HS-5 (cell line): ENCODE measurements at places on chromosomes 3 and 15.

DNA sequence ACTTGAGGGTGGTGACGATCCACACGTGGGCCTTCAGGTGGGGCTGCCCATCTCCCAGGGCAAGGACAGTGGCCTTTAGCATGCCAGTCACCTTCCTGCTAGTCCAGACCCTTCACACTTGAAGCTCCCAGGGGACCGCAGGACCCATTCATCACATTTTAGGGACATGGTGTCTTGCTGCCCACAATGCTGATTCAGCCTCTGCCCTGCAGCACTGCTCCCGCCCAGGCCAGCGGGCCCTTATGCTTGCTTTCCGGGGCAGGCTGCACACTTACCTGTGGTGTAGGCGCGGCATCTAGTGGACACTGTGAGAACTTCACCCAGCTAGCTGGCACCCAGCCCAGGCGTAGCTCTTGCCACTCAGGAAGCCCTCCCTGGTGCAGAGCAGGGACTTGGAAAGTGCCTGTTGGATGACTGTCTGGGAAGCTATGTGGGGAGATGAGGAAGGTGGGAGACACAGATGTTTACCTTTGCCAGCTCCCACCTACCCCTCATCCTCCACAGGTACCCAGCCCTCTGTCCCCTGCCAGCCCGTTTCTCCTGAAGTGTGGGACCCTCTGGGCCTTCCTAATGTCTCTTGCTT, 26.3 kb upstream of the NR2C2 start:
- DNase-seq = peak; percentile 63

- no peak for DNase-seq
Observed at GRCh38 chr3:98583766-98584165, 9.6 kb downstream of the CPOX start.

- no peak for DNase-seq
Observed at GRCh38 chr3:72682936-72683452, 165.3 kb downstream of the SHQ1 start.

GRCh38 chr3:13526626-13526949, 22.3 kb upstream of the FBLN2 start:
- no peak for DNase-seq

GRCh38 chr3:12557473-12558100, 700 bp downstream of the MKRN2 start:
- no peak for DNase-seq

GRCh38 chr3:38553071-38553470, 56.9 kb downstream of the EXOG start:
- DNase-seq = no peak

- DNase-seq = no peak
Observed at GRCh38 chr3:81043009-81043408, 718.4 kb downstream of the GBE1 start.

DNA sequence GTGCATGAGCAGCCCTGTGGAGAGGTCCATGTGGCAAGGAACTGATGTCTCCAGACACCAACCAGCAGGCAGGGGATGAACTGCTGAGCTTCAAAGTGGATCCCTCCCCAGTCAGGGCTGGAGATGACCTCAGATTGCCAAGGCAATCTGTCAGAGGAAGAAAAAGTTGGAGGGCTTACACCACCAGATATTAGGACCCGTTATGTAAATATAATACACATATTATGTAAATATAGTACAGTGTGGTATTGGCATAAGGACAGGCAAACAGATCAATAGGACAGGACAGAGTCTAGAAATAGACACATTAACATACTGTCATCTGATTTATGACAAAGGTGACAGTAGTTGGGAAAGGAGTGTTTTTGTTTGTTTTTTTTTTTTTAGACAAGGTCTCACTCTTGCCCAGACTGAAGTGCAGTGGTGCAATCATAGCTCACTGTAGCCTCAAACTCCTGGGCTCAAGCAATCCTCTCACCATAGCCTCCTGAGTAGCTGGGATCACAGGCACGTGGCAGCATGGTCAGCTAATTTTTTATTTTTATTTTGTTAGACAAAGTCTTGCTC, 18.0 kb upstream of the RAB7A start:
- DNase-seq = no peak

- no peak for DNase-seq
Observed at GRCh38 chr3:132978464-132978863, 59.7 kb upstream of the TMEM108 start.

DNA sequence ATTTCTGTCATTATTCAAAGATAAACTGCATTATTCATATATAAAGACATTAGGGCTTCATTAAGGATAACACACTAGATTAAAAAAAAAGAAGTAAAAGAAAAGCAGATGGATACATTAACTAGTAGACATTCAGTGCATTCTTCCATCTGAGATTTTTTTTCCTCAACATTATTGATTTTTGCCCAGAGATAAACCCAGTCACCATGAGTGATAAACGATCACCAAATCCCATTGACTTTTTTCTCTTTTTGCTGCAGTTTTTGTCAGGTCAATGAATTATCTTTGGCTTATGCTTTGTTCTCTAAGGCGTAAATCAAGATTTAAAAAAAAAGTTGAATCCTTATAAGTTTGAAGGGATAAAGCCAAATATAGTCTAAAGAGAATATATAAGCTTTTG, 925.0 kb downstream of the GBE1 start:
- no peak for DNase-seq

- no peak for DNase-seq
Observed at GRCh38 chr3:16883057-16883722, 1.6 kb upstream of the PLCL2 start.

DNA sequence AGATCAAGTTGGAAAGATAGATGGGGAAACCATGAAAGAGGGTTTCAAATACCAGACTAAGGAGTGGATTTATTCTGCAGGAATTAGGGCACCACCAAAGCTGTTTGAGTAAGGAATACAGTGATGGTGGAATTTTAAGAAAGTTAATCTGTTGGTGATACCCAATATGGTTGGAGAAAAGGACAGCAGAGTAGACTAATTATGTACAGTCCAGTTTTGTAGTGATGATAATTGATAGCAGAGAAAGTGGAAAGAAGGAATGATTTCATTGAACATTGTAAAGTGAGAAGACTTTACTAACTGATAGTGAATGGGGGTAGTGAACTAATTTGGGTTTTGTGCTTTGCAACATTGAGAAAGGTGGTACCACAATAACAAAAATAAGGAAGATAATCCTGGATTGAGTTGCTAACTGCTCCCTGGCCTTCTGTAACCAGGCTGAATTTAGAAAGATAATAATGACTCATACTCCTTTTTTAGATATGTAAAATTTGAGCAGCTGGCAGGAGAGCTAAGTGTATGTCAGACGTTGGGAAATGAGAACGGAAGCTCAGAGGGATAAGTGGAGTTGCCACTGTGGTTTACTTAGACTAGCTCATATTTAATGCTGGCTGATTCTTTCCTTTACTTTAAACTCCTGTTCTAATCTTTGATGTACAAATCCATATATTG, 16.9 kb downstream of the TCAIM start:
- peak; percentile 49 for DNase-seq

DNA sequence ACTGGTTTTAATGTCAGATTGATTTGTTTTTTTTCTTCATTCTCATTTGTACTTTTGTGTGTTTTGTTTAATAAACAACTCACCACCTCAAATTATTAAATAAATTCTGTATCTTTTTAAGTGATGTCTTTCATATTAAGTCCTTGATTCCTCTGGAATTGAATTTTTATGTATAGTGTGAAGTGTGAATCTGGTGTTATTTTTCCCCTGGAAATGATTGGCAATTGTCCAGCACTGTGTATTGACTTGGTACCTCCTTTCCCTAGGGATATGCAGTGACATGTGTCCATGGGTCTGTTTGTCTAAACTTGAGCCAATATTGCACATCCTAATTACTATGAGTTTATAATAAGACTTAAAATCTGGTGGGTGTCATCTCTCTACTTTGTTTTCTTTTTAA, 2.1 kb downstream of the RNU5B-1 start:
- no peak for DNase-seq

DNA sequence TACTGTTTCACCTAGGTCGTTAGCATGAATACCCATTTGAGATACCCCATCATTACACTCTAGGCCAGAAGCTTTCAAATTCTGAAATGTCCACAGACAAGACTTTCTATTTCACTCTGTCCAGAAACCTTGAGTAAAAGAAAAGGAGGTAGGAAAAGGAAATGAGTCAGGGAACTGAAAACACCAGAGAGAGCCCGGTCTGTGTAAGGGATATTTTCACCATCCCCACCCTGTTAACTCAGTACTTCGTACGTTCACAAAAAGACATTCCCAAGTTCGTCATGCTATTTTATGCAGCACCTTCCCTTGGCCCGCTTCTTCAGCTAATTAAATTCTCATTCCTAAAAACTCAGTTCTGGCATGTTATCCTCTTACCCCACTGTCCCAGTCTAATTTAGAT, 89.4 kb upstream of the SOX2 start:
- no peak for DNase-seq

DNA sequence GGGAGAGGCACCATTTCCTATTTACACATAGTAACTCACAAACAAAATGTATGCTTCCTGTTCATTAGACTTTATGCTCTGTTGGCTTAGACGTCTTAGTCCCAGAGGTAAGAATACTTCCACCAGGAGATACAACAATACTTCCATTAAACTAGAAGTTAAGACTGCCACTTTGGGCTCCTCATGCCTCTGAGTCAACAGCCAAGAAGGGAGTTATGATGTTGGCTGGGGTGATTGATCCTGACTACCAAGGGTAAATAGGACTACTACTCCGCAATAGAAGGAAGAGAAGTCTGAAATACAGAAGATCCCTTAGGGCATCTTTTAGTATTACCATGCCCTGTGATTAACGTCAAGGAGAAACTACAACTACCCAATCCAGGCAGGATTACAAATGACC, 43.5 kb upstream of the ABI3BP start:
- no peak for DNase-seq

DNA sequence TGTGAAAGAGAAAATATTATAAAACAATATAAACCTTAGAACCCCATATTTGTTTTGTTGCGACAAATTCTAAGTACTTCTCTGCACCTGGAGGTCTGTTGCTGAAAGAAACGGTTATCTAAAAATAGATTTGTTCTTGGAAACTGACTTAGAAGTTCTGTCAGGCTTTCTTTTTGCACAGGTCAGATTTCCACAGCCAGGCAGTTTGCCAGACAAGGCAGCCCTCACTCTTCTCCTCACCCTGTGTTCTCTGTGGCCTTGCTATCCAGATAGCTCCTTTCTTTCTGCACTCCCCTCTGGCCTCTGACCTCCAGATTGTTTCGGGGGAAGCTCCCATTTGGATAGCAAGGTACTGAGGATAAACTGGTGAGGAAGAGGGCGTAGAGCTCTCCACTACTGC, 413.3 kb upstream of the ONECUT1 start:
- DNase-seq = no peak

DNA sequence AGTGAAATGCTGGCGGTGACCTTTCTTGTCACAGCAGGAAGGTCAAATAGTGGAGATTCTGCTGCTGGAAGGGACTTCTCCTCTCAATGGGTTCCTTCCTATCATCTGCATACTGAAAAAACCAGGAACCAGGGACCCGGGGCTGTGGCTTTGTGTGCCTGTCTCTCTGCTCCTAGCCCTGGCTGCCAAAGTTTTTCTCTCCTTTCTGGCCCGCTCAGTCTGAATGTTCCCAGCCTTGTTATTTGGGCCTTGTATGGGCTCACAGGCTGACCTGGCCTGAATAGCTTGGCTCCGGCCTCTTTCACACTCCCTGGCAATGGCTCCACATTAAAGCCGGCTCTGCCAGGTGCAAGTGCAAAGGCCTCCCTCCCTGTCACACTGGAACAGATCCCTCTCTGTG, 94.7 kb downstream of the LRIG1 start:
- no peak for DNase-seq

DNA sequence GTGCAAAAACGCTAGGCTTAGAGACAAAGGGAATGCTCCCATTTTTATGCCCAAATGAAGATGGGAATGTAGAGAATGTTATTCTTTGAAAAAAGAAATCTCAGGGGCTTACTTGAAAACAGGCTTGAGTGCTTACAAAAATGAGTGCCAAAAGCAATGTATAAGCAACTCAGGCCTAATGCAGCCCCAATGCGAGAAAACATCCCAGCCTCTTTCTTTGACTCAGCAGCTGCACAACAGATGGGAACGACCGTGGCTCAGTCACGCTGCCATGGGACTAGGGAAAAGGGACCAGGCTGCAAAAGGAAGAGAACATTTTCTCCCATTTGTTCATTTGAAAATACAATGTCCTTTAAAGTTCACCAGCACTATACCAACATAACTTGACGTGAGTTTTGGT, 246.4 kb upstream of the LRIG1 start:
- no peak for DNase-seq

DNA sequence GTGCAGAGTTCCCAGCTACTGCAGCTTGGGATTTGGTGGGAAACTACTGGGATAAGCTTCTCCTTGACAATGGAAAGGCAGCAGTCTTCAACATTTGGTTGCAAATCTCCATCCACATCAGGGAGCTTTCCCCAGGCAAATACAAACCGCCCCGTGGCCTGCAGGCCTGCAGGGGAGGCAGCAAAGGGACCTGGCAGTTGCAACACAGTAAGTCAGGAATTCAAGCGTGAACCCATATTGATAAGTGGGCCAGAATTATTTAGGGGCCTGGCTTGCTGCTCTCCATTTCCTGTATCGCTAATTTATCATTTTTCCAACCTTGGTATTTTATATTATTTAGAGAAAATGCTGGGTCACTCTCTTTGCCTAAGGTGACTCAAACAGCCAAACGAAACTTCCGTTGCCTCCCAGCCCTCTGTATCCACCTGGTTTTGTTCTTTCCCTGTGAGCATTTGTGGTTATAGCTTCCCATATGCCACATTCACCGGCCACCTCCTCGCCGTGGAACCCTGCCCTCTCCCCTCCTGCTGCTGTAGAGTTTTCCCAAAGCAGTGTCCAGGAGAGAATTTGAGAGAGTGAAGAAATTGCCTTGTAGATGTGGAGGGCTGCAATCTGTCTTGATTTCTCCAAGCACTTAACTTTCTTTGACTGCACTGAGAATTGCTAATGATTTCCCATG, 34.8 kb downstream of the B3GALNT1 start:
- DNase-seq = no peak

- no peak for DNase-seq
Observed at GRCh38 chr3:151133175-151133574, 47.7 kb downstream of the MED12L start.

- DNase-seq = no peak
Observed at GRCh38 chr3:14764331-14765059, 54.3 kb upstream of the FGD5 start.

DNA sequence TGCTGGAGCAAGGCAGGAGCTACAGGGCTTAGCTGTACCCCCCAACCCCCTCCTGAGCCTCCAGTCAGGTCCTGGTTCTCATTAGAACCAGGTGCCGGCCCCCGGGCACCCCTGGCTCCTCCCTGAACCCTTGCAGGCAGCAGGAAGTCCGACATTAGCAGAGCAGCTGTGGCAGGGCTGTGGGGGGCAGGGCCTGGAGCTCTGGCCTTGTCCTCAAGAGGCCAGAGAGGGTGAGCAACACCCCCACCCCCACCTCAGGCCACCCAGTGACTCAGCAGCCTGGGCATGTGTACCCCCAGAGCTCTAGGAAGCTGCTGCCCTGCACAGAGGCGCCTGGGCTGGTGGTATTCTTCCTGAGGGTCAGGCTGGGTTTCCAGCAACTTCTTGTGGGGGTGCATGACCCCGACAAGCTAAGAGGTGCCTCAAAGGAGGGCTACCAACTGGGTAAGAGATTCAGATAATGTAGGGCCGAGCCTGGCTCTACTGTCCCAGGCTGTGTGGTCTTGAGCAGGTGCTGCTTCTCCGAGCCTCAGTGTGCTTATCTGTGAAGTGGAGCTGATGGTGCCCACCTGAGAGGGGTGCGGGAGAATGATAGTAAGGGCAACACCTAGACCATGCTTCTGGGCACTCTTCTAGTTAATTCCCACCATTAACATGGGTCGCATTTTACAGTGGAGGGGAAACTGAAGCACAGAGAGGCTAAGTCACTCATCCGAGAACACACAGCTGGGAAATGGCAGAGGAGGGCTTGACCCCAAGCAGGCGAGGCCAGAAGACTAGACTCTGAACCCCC, 16.0 kb downstream of the H1-8 start:
- peak; percentile 37 for DNase-seq

- no peak for DNase-seq
Observed at GRCh38 chr15:28094732-28095521, 4.2 kb downstream of the OCA2 start.
